Mesangial cell (primary cell): ENCODE measurements at places on chromosomes 11 and 22. TPM values are rescaled to one million over a fixed set of nuclear protein-coding genes. Genes with fewer than 3 reads are reported as not detected.

Gene INPP5J
- 3.3 and 5.2 TPM in 2 replicates for total RNA-seq

Gene TRIM49D1
- total RNA-seq = not detected in 2 replicates

Gene SMTNL1
- not detected in 2 replicates for total RNA-seq

Gene FOLR2
- not detected in 2 replicates for total RNA-seq

Gene APOA4
- not detected in 2 replicates for total RNA-seq
